ENCODE measurements at places on chromosomes 2 and 18.
A peak's percentile ranks its signal among the peaks of the same experiment; 100 is the strongest.

- DNase-seq, result no peak
Measured at GRCh38 chr2:97844311-97844859, 131.0 kb downstream of the ZAP70 start.

DNA sequence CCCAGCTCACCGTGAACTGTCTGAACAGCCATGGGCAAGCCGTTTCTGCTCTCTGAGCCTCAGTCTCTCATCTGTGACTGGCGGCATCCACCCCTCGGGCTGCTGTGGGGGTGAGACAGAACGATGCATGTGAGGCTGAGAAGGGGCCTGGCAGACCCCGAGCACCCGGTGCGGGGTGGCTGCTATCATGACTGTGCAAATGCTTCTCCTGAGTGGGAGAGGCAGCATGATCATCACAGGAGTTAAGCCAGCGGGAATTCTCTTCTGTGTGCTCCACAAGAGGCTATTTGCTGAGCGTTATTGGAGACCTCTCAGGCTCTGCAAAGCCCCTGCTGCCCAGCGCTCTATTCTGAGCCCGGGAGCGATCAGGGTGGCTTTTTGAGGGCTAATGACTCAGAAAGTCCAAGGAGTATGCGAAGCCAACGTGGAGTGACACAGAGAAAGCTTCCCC lies 45.8 kb upstream of the ID2 start:
- no peak for DNase-seq

GRCh38 chr2:207505171-207505570 lies 24.6 kb upstream of the CREB1 start:
- no peak for DNase-seq

GRCh38 chr2:54899576-54900200 lies 150.6 kb downstream of the RTN4 start:
- DNase-seq, result peak; percentile 26

All from RWPE1 (cell line).